ENCODE measurements at places on chromosomes 4 and X.

DNA sequence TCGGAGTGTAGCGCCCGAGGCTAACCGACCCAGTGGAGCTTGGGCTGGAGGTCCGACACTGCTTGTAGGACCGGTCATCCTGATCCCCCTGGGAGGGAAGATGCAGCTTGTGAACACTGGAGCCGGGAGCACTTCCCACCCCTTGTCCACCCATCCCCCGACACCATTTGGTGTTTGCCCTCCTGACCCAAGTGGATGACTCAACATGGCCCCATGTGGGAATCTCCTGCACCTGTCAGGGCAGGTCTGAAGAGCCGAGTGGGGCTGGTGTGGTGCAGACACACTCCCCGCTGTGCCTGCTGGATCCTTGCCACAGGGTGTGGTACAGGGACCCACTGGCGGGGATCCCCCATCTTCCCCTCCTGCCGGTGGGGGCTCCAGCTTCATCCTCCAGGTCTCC, 90.0 kb upstream of the AFAP1 start:
- no peak for DNase-seq

DNA sequence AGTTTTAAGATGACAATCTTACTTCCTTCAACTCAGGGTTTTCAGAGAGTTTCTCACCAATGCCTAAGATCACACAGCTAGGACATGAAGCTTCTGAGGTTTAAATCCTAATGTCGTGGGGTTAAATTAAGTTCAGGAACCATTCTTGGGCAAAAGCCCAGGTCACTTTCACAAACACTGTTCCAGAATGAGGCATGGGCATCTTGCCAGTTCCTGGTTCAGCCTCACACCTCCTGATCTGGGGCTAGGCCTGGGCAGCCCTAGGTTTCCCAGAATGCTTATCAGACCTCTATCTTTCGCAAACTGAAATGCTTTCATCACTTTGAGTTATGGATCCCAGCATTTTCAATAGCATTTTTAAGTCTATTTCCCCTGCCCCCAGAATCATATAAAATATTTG, 224.8 kb upstream of the EDA2R start:
- DNase-seq, result no peak

GRCh38 chrX:87370865-87371264, 146.7 kb upstream of the KLHL4 start:
- no peak for DNase-seq

DNA sequence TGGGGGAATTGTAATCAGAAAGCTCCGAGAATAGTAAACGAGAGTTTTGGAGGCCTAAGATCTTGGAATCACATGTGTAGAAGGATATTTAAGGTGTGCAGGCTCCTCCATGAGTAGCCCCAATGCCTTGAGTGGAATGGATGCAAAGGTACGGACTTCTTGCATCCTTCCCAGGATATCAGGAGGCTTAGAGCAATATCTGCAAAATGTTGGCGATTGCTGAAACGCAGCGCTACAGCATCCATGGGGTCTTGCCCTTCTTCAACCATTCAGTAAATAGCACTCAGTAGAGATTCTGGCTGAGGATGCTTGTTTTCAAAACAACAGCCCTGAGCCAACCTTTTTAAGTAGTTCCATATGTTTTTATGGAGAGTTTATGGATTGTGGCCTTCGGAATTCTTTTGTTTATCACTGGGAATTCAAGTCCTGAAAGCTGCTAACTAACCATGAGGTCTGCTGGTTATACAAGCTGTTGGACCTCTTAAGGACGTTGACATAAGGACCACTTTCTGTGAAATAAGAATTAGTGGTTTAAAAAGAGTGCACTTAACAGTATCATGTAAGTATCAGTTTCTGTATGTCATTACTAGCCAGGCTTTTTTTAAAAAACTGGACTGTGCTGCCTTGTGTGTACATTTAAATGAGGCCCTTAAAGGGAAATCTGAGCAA, 228.8 kb upstream of the PGRMC2 start:
- no peak for DNase-seq

- DNase-seq, result no peak
Observed at GRCh38 chrX:28591542-28591941, 4.3 kb downstream of the IL1RAPL1 start.

Measured in CD4-positive, alpha-beta T cell treated with Interleukin-15 for 4 hours (primary cell).